Activated CD4-positive, alpha-beta T cell treated with anti-CD3 and anti-CD28 coated beads, Interleukin-2, amount 50 U/mL, for 16 hours (primary cell): ENCODE measurements at places on chromosomes 11 and 22.

DNA sequence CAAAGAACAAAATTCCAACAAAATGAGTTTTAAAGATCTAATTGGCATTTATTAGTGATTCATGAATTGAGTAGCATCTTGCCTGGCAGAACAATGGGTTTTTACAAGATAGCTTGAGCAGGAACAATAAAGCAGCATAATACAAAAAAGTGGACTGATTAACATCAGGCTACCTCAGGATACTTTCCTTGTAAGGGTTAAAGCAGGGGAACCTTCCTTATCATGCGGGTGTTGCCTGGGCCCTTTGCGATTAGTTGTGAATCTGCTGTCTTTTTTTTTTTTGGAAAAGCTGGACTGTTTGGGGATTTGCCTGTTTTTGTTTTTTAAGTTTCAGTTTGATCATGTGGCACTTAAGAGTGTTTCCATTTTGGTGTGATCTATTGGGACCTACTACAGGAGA, 37.5 kb downstream of the EXPH5 start:
- DNase-seq: no peak

GRCh38 chr11:102727890-102728289, 3.1 kb upstream of the MMP8 start:
- no peak for DNase-seq

DNA sequence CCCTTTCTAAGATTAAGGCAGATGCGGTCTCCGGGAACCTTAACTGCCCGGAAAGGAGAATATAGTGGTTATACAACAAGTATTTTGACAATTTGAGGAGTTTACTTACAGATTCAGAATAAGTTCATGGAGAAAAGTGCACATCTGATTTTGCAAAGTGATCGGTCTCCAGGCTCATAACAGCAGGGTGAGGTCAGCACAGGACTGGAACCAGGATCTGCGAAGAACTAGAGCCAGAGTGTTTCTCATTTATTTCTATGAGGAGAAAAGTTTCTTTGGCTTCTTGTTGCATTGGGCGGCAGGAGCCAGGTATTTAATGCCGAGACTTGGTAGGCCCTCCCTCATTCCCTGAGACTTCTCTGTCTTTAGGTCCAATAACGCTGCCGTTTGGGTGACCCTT, 3.7 kb downstream of the ADAMTS15 start:
- no peak for DNase-seq

DNA sequence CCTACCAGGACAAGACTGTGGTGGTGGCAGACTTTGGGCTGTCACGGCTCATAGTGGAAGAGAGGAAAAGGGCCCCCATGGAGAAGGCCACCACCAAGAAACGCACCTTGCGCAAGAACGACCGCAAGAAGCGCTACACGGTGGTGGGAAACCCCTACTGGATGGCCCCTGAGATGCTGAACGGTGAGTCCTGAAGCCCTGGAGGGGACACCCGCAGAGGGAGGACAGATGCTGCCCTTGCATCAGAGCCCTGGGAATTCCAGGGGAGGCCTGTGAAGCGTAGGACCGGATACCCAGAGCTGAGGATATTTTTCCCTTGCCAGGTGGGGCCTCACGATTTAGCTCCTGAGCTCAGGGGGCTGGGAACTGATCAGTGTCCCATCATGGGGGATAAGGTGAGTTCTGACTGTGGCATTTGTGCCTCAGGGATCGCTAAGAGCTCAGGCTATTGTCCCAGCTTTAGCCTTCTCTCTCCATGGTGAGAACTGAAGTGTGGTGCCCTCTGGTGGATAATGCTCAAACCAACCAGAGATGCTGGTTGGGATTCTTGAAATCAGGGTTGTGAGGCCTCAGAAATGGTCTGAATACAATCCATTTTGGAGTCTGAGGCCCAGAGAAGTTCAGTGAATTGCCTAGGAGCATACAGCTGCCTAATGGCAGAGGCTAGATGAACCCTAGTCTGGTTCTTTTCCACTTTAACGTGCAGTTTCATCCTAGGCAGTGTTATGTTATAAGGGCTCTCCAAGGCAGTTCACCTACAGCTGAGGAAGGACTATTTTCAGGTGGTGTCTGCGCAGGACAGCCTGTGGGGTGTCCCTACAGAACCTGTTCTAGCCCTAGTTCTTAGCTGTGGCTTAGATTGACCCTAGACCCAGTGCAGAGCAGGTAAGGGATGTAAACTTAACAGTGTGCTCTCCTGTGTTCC, 19.5 kb downstream of the PIK3IP1 start:
- DNase-seq: peak; percentile 56

GRCh38 chr11:117387992-117388755, 60.5 kb downstream of the CEP164 start:
- no peak for DNase-seq

DNA sequence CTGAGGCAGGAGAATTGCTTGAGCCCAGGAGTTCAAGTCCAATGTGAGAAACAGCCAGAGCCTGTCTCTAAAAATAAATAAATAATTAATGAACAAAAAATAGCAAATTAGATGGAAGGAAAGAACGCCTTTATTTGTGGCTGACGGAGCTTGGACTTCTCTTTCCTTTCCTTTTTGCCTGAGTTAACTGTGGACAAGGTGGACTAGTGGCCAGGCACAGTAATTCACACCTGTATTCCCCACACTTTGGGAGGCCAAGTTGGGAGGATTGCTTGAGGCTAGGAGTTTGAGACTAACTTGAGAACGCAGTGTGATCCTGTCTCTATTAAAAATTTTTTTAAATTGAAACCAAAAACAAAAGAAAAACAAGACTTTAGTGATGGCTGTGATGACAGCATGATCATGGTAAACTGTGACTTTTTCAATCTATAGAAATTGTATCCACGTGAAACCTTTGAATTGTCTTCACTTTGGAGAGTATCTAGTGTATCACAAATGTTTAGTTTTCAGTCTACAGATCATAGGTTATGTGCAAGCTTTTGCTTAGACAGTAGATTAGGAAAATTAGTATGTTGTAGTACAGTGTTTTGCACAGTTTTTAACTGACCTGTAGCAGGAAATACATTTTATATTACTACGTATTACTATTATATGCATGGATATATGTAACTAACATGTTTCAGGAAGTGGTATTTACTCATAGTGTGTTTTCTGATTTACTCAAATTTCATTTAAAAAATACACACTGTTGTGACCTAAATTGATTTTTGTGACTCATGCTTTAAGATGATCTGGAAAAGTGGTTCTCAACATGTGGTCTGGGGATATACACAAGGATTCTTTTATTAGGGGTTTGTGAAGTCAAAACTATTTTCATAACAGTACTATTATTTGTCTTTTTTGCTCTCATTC, 42.1 kb downstream of the KDM2A start:
- peak; percentile 48 for DNase-seq

GRCh38 chr11:70067036-70067435, 11.1 kb upstream of the ANO1 start:
- no peak for DNase-seq

GRCh38 chr11:11946180-11946579, 62.2 kb downstream of the DKK3 start:
- no peak for DNase-seq

GRCh38 chr22:46779023-46779422, 16.6 kb downstream of the TBC1D22A start:
- DNase-seq: no peak

DNA sequence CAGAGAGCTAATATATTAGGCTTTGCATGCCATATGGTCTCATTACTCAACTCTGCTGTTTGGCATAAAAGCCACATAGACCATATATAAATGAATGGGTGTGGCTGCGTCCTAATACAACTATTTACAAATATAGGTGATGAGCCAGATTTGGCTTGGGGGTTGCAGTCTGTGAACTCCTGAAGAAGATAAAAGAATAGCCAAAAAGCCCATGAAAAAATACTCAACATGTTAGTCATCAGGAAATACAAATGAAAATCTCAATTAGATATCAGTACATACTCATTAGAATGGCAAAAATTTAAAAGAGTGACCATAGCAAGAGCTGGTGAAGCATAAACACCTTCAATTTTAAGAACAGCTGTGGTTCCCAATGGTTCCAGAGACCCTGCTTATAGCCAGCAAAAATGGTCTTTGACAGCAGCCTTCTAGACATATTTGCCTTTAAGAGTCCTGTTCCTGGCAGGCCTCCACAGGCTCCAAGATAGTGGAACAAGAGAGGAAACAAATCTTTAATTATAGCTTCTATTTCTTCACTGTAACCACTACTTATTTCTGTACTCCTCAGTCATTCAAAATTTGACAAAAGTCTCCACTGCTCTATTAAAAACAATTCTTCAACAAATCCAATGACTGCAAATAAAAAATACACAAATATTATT, 16.1 kb downstream of the C2CD3 start:
- no peak for DNase-seq

DNA sequence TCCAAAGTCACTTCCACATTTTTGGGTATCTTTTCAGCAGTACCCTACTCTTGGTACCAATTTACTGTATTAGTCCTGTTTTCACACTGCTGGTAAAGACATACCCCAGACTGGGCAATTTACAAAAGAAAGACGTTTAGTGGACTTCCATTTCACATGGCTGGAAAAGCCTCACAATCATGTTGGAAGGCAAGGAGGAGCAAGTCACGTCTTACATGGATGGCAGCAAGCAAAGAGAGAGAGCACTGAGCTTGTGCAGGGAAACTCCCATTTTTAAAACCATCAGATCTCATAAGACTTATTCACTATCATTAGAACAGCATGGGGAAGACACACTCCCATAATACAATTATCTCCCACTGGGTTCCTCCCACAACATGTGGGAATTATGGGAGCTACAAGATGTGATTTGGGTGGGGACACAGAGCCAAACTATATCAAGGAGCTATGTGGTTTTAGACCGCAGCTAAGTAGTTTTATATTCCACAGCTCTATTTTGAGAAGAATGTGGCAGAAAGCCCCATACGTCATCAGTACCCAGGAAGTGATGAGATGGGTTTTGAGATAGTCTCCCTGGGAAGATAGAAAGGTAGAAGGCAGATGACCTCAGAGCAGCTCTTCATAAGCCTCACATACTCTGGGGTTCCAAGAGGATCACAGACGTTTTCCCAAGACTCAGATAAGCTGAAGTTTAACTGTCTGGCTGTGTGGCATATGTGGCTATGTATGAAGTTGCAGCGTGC, 96.3 kb downstream of the APIP start:
- DNase-seq: peak; percentile 14

DNA sequence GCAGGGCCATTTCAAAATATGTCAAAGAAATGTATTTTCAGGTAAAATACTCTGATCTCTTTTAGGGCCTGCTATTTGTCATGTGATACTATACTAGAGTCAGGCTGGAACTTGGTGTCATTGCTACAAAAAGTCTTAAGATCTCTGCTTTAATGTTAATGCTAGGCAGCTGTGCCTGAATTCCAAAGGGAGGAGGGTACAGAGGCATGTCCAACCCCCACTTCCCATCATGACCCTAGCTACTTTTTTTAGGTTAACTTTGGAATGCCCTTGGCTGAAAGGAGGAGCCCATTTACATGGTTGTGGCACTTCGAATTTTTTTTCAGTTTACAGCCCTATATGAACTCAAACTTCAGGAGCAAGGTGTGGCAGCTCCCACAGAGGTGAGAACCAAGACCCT, 58.1 kb downstream of the OSBP2 start:
- DNase-seq: no peak

- DNase-seq: no peak
Measured at GRCh38 chr11:16610738-16611388, 127.6 kb upstream of the C11orf58 start.

GRCh38 chr11:32775908-32776307, 18.6 kb downstream of the CCDC73 start:
- no peak for DNase-seq

- DNase-seq: no peak
Measured at GRCh38 chr22:24952837-24953383, 394 bp downstream of the KIAA1671 start.

DNA sequence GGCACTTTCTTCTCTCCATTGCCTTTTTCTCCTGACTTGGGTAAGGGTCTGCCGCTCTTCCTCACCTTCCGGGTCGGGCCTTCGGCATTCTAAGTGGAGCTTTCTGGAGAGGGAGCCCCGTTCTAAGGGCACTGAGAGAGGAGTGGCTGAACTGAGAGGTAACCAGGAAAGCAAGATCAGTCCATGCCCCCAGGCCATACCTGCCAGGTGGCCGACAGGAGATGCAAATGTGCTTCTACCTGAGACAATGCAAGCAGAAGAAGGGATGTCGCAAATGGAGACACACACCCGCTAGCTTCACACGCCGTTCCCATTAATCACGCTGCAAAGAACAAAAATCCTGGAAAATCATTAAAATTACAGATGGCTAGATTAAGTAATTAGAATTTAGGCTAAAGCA, 156.4 kb upstream of the TBCEL start:
- DNase-seq: no peak

GRCh38 chr11:119195680-119196079, 10.4 kb downstream of the NHERF4 start:
- no peak for DNase-seq

GRCh38 chr11:35661534-35661933, 1.0 kb upstream of the TRIM44 start:
- no peak for DNase-seq

GRCh38 chr11:77472991-77473800, 698 bp downstream of the PAK1 start:
- peak; percentile 35 for DNase-seq

DNA sequence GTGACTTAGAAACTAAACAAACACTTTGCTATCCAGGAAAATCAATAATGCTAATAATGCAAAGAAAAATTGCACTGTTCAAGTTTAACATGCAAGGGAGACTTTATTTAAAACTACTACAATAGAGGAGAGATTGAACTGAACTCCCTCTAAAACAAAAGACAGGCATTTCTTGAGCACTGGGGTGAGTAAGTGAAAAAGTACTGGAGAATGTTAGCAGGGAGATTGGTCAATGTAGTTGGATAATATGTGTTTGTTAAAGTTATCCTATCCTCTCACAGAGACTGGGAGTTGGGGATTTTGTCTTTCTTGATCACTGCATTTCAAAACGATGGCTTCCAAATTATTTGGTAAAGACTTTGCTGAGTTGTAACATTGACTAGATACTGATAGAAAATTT, 77.6 kb downstream of the LUZP2 start:
- no peak for DNase-seq

- DNase-seq: peak; percentile 83
Measured at GRCh38 chr22:23069502-23070357, 589 bp upstream of the GNAZ start.

GRCh38 chr11:122664188-122664587, 8.7 kb downstream of the UBASH3B start:
- DNase-seq: no peak

DNA sequence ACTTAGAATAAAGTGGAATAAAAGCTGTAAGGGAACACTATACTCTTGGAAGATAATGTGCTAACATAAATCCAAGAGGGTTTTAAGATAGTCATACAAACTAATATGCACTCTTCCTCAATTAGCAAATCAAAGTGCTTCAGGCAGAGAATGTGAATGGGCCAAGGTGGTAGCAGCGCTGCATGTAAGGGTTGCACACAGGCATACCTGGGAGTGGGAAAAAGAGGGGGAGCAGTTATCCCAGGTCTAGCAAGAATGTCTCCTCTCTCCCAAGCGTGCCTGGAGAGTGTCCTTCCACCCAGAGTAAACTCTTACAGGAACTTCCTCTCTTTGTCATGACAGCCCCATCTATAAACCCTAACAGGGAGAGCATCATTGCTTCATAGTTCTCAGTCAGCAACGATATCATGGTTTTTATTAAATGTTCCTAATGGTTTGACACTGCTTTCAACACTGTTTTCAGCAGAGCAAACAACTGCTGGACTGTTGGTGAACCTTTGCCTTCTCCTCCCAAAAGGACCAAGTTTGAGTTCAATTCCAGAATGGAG, 61.6 kb downstream of the SYTL2 start:
- no peak for DNase-seq

- DNase-seq: no peak
Measured at GRCh38 chr22:24827296-24827695, 21.3 kb downstream of the SGSM1 start.

- no peak for DNase-seq
Measured at GRCh38 chr11:17934194-17934593, 78.7 kb downstream of the SERGEF start.

GRCh38 chr11:59769111-59769510, 13.9 kb downstream of the STX3 start:
- DNase-seq: peak; percentile 14
